ENCODE measurements at places on chromosomes 11 and 22.

GRCh38 chr11:66870616-66871520 is 14.0 kb downstream of the LRFN4 start:
- no peak for DNase-seq

DNA sequence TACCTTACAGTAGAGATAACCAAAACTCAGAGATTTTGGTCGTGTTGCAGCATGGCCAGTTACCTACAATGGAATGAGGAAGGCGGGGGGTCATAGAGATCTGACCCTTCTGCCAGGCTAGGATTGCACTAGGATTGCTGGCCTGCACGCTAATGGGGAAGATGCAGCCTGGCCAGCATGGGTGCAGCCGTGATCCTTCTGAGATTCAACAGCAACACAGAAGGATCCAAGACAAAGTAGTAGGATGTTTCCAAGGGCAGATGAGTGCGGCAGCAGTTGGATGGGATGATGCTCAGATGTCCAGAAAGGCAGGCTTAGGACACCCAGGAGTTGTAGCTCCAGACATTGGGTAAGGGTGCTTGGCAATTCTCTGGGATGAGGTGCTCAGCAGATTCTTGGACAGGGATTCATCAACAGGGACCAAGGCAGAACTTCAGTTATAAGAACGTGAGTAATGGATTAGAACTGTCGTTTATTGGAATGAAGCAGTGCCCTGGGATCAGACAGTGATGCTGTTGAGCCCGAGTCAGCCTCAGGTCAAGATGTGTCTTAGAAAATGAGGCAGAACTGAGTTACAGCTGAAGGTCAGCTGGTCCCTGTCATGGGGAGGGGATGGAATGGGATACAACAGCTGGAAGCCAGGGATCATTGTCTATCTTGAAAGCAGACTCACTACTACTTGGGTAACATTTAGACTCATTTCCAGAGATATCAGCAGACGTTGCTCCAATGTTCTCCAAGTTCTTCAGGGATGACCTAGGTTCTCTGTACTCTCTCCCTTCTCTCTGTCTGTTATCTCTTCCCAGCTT is 71.0 kb downstream of the PARVA start:
- no peak for DNase-seq

- DNase-seq, result no peak
Observed at GRCh38 chr22:43821606-43822425, 9.7 kb upstream of the EFCAB6 start.

GRCh38 chr22:19081351-19081750 is 40.9 kb downstream of the DGCR2 start:
- DNase-seq, result no peak

Data from CD4-positive, alpha-beta memory T cell (primary cell).